ENCODE measurements at places on chromosomes 6 and 20. TPM values are rescaled to one million over a fixed set of nuclear protein-coding genes. Genes with fewer than 3 reads are reported as not detected.

Gene MTG2
- 18.0 TPM for total RNA-seq

Gene NOL7
- 43.6 TPM for total RNA-seq

Gene CEP85L
- 12.7 TPM for total RNA-seq

Gene FGD2
- not detected for total RNA-seq

Gene STMND1
- total RNA-seq = not detected

Gene GCNT2
- total RNA-seq = not detected

Gene FOXC1
- total RNA-seq = 0.28 TPM

Measured in smooth muscle cell of bladder (primary cell).